Right ventricle myocardium inferior (tissue), 1 donor: ENCODE measurements at places on chromosomes 3 and 15.
A peak's percentile ranks its signal among the peaks of the same experiment; 100 is the strongest.

- DNase-seq: peak; percentile 77
These were observed 12.1 kb downstream of the B3GNT5 start for GRCh38 chr3:183265157-183265642.

DNA sequence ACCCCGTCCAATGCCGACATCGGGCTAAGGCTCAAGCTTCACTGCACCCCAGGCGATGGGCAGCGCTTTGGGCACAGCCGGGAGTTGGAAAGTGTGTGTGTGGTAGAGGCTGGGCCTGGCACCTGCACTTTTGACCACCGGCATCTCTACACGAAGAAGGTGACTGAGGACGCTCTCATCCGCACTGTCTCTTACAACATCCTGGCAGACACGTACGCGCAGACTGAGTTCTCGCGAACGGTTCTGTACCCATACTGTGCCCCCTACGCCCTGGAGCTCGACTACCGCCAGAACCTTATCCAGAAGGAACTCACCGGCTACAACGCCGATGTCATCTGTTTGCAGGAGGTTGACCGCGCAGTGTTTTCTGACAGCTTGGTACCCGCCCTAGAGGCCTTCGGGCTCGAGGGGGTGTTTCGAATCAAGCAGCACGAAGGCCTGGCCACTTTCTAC lies 1.0 kb downstream of the PDE12 start:
- no peak for DNase-seq

- no peak for DNase-seq
These were observed 57.0 kb downstream of the ISL2 start for GRCh38 chr15:76393614-76394013.

DNA sequence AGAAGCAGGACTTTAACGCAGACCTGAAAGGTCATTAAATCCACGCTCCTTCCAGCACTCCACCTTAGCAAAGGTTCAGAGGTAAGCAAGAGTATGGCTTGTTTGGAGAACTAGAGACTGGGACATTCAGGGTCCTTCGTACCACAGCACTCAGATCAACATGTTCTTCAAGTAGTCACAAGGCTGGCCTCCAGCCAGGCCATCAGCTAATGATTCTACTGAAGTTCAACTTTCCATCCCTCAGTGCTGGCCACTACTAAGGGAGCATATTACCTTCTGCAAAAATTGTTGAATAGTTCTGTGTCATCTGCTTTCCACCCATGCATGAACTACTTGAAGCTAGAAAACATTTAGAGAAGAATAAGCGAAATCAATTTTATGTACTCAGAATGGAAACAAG lies 17.6 kb downstream of the CD200R1L start:
- DNase-seq: peak; percentile 55

GRCh38 chr15:74838746-74839525 lies 4.0 kb downstream of the ULK3 start:
- DNase-seq: no peak
